ENCODE measurements at places on chromosomes 1 and 21.

DNA sequence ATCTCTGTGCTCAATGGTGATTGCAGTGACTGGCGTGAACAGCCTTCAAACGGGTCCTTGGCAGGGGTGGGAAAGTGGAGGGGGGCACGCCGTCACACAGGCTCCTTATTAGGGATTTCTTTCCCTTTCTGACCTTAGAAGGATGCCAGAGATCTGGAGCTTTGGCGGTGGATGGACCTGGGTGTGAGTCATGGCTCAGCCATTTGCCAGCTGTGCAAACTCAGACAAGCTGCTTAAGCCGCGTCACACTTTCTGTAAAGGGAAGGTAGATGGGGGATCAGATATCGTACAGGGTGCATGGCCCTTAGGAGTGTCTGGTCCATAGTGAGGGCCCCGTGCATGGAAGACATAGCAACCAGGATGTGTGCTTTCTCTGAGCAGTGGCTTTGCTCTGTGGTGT, 48.3 kb upstream of the C1orf174 start:
- no peak for DNase-seq

- DNase-seq = no peak
These were observed 110.7 kb upstream of the ERRFI1 start for GRCh38 chr1:8136766-8137165.

GRCh38 chr1:178862864-178863263, 8.0 kb downstream of the ANGPTL1 start:
- DNase-seq = no peak

DNA sequence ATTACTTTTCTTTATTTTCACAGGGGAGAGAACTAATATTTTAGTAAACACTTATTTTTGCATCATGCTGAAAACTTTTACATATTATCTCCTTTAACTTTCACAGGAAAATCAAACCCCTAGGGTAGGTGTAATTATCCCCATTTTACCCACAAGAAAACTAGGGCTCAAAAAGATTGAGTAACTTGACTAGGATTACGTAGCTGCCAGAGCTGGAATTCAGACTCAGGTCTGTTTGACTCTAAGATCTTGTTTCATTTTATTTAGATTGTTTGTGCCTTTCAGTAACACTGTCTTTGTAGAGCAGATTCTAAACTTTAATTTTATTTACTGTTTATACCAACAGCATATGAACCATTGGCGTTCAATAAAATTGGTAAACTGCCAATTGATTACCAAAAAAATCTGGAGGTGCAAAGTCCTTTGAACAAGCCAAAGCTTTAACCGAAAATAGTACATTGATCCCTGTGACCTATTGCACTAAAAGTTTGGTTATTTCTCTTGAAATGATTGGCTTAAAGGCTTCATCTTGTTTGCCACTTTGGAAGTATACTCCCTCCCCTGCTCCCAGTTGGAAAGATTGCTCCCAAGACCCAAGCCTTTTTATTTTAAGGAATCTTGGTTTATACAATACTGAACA, 71.0 kb upstream of the WDR26 start:
- DNase-seq = no peak

GRCh38 chr1:169059421-169059820, 47.1 kb upstream of the ATP1B1 start:
- no peak for DNase-seq

GRCh38 chr1:69433073-69433472, 134.6 kb upstream of the LRRC7 start:
- DNase-seq = no peak

GRCh38 chr1:80054129-80054528, 1047.6 kb upstream of the ADGRL4 start:
- DNase-seq = no peak

GRCh38 chr1:197319631-197320030, 51.6 kb downstream of the CRB1 start:
- DNase-seq = no peak

DNA sequence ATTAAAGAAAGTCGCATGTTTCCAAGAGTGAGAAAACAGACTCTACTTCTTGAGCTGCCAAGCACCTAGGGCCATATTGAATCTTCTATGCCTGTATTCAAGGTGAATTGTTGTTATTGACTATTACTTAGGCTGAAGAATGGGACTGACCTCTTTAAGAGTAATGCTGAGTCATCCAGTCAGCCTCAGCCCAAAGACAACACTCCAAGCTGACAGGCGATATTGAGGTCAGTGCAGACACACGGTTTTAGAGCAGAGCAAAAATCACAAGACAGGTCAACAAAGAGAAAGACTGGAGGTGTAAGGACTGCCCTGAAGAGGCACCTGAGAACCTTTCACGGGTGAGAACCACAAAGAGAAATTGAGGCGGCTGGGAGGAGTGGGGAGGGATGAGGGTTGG, 146.9 kb downstream of the MIS18A start:
- DNase-seq = no peak

Data from right forelimb (tissue), 1 donor.